MCF 10A (cell line): ENCODE measurements at places on chromosomes 3 and 15. TPM values are rescaled to one million over a fixed set of nuclear protein-coding genes. Genes with fewer than 3 reads are reported as not detected.

- H3K27me3 ChIP-seq, result no peaks in the 10 kb centered on the region
- no peak overlapping the region for H3K27ac ChIP-seq
- no peak overlapping the region for H3K4me3 ChIP-seq
- DNase-seq, result no peak
- peaks cover 13% of the 10 kb centered on the region for H3K4me1 ChIP-seq
Observed at GRCh38 chr15:70343961-70344621, 246.4 kb upstream of the TLE3 start.

GRCh38 chr15:76330080-76330680, 6.4 kb upstream of the ISL2 start:
- H3K27me3 ChIP-seq, result no peaks in the 10 kb centered on the region
- no peak overlapping the region for H3K27ac ChIP-seq
- H3K36me3 ChIP-seq, result no peaks in the 10 kb centered on the region

- peaks cover 5% of the 10 kb centered on the region for H3K4me1 ChIP-seq
Observed at GRCh38 chr3:185645596-185646381, 59.7 kb downstream of the SENP2 start.

GRCh38 chr3:137998121-137999042, 11.6 kb upstream of the CLDN18 start:
- no peak overlapping the region for H3K4me3 ChIP-seq
- H3K27me3 ChIP-seq, result no peaks in the 10 kb centered on the region
- H3K4me1 ChIP-seq, result no peaks in the 10 kb centered on the region
- H3K27ac ChIP-seq, result no peak overlapping the region
- H3K36me3 ChIP-seq, result peaks cover 5% of the 10 kb centered on the region

DNA sequence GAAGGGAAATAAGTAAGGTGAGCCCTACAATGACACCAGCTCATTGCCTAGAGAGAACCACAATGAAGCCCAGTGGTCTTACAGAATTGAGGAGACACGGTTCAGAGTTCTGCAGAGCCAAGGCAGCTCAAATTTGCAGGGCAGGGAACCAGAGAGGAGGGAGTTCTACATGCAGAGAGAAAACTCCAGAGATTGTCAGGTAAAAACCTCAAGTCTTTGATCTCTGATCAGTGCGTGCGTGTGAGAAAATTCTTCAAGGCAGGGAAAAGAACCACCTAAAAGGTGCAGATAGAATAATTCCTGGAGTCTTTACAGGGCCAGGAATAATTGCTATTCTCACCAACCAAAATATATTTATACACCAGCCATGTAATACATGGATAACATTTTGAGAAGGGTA, 88.0 kb upstream of the SNRK start:
- no peak overlapping the region for H3K27ac ChIP-seq
- no peak for DNase-seq
- no peaks in the 10 kb centered on the region for H3K36me3 ChIP-seq
- H3K27me3 ChIP-seq, result no peaks in the 10 kb centered on the region
- no peaks in the 10 kb centered on the region for H3K4me1 ChIP-seq

GRCh38 chr15:54605043-54605442, 591.7 kb downstream of the RSL24D1 start:
- H3K27me3 ChIP-seq, result peaks cover 40% of the 10 kb centered on the region
- no peaks in the 10 kb centered on the region for H3K4me1 ChIP-seq
- no peak for DNase-seq

DNA sequence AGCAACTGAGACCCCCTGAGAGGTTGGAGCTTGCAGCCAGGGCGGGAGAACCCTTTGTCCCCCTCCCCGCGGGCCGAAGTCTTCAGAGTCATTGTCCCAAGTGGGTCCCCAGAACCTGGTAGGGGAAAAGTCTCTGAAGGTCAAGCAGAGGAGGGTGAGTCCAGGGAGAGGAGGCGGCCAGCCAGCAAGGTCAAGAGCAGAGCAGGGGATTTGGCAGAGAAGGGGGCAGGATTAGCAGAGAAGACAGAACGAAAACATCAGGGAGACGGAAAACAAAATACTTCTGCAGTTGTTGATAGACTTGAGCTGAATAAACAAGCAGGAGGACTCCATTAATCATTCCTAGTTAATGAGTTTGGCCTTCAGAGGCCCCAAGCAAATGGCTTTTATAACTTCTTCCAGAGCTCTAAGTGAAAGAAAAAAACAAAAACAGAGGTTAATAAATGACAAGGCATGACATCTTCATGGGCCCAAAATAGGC, 66.7 kb downstream of the GRIP2 start:
- no peak overlapping the region for H3K4me3 ChIP-seq
- H3K27ac ChIP-seq, result no peak overlapping the region
- H3K4me1 ChIP-seq, result peaks cover 14% of the 10 kb centered on the region
- no peaks in the 10 kb centered on the region for H3K27me3 ChIP-seq

- no peak for DNase-seq
- H3K27me3 ChIP-seq, result no peaks in the 10 kb centered on the region
- peaks cover 26% of the 10 kb centered on the region for H3K4me1 ChIP-seq
- H3K4me3 ChIP-seq, result no peak overlapping the region
- no peak overlapping the region for H3K27ac ChIP-seq
- peaks cover 88% of the 10 kb centered on the region for H3K36me3 ChIP-seq
Observed at GRCh38 chr3:111911446-111911845, 52.4 kb downstream of the PHLDB2 start.

GRCh38 chr3:132396255-132396654, 21.0 kb upstream of the DNAJC13 start:
- DNase-seq, result no peak
- H3K27me3 ChIP-seq, result no peaks in the 10 kb centered on the region
- H3K4me1 ChIP-seq, result no peaks in the 10 kb centered on the region
- no peak overlapping the region for H3K4me3 ChIP-seq

DNA sequence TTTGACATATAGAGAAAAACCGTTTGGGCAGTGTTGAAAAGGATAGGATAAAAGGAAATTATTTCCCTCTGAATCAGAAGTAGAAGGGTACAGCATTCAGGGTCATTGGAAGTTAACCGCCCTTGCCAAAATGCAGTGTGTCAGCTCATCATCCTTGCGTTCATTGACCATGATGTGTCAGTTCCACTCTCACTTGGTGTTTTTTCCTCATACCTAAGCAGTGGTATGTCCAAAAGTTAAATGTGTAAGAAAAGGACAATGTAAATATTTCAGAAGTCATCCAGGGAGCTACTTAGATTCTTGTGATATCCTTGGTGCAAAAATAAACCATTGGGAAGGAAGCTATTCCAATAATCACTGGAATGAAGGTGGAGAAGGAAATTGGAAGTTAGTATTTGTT, 50.7 kb downstream of the MAP6D1 start:
- DNase-seq, result no peak
- no peaks in the 10 kb centered on the region for H3K4me1 ChIP-seq
- no peaks in the 10 kb centered on the region for H3K27me3 ChIP-seq
- H3K36me3 ChIP-seq, result peaks cover 78% of the 10 kb centered on the region

DNA sequence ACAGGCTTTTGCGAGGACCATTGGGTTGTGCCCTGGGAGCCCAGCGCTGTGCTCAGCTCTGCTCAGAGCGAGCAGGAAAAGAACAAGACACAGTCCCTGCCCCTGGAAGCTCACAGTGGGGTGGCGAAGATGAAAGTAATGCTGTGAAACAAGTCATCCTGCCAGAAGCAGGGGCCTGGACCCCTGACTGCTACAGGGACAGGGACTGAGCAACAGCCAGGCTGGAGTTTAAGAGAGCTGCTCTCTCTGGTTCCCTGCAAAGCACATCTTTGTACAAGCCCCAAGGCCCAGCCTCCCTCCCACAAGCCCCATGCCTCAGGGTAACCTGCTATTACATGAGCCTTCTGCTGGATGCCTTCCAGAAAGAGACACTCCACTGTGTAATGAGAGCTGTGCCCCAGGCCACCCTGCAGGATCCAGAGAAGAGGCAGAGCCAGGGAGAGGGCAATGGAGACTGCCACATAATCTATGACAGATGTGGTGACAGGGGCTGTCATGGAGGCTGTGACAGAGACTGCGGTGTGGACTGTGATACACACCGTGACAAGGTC, 7.1 kb upstream of the HCN4 start:
- no peaks in the 10 kb centered on the region for H3K4me1 ChIP-seq
- H3K4me3 ChIP-seq, result no peak overlapping the region
- H3K27ac ChIP-seq, result no peak overlapping the region
- peaks cover 65% of the 10 kb centered on the region for H3K27me3 ChIP-seq

DNA sequence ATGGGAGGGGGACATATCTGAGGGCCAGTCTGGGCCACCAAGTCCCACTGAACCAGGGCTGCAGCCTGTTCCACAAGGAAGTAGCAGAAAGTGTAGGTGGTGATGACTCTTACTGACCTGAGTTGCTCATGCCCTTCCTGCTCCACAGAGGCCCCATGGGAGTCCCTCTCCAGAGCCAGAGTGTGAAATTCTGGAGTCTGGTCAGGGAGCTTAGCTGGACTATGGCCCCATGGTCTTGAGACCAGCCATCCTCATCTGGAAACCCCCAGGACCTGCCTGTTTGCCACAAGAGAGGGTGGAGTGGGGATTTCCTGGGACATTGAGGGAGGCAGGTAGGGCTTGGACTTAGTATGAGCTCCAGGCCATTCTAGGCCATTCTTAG, 3.0 kb downstream of the SPINT1 start:
- no peaks in the 10 kb centered on the region for H3K27me3 ChIP-seq
- H3K36me3 ChIP-seq, result peaks cover 38% of the 10 kb centered on the region
- H3K4me3 ChIP-seq, result peak overlapping the region; percentile 96
- H3K4me1 ChIP-seq, result peaks cover 29% of the 10 kb centered on the region

DNA sequence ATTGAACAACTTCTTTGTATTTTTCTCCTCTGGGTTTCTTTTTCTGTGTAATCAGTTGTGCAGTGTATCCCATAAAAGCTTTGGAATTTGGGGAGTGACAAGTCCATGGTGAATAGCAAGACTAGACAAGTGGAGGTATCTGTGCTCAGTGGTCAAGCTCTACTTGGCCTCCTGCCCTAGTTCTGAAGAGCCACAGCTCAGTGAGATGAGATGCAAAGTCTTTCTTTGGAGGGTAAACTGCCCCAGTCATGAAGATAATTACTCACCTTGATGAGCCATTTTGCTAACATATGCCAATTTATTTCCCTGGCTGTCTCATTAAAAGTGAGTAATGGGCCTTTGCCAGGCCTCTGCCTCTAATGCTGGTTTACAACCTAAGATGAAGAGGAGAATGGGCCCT, 271.2 kb upstream of the TRIM42 start:
- DNase-seq, result no peak
- H3K27ac ChIP-seq, result peak overlapping the region; percentile 41
- H3K4me3 ChIP-seq, result no peak overlapping the region
- H3K4me1 ChIP-seq, result peaks cover 5% of the 10 kb centered on the region

DNA sequence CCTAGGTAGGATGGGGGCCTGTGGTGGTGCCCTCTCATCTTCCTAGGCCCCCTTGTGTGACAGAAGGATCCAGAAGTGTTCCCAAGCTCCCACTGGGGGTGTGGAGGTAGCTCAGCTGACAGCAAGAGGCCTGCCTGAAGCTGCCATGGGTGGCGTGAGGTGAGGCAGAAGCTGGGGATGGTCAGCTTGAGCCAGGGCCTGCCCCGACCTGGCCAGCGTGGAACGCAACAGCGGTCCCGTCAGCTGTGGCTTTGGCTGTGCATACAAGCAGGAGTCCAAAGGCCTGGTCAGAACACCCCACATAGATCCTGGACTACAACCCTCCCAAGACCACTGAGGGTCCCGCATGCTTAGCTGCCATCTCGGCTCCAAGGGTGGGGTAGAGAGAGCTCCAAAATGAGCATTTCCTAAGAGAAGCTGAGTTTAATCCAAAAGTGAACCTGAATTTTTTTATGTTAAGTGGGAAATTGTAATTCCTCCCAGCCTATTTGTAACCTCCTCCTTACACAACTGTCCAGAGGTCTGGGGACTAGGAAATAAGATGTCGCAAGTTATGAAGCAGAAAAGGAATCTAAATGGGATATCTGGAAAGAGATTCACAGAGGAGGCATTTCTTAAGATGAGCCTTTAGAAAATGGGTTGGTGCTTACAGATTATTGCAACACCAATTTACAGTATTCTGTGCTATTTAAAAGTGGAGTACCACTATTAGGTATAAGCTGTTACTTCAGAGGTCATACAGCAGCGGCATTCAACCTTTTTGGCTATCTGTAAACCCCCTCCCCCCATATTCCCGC, 9.9 kb upstream of the PLA2G4D start:
- H3K4me1 ChIP-seq, result peaks cover 6% of the 10 kb centered on the region
- peak; percentile 49 for DNase-seq
- H3K36me3 ChIP-seq, result no peaks in the 10 kb centered on the region
- peaks cover 11% of the 10 kb centered on the region for H3K27me3 ChIP-seq
- H3K4me3 ChIP-seq, result no peak overlapping the region

DNA sequence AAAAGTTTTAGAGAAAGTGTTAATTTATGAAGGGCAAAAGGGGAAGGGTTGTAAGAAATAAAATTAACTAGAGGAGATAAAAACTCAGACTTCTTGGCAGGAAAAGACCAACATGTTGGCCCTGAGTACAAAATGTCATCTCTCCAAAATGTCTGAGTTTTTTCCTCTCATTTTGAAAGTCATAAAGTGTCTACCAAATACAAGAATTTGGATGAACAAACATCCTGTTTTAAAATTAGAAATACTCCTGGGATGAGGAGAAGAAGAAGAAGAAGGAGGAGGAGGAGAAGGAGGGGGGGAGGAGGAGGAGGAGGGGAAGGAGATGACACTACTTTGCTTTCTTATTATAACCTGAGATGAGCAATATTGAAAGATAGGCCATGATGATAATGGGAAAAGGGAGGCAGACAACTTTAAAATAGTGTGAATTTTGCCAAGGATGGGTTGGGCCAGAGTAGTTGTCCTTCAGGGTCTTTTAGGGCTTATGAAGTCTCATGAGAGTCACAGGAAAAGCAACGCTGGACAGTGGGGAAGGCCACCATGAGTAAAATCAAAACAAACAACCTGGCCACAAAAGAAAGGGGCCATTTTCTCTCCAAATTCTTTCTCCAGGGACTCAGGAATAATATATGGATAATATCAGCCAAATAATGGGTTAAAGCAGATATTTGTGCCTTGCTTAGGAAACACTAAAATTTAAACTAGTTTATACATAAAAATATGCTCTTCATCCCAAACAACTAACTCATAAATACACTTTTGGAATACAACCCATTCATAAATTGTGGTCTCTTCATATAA, 632.9 kb downstream of the EPHA3 start:
- no peaks in the 10 kb centered on the region for H3K36me3 ChIP-seq
- no peak for DNase-seq
- H3K4me3 ChIP-seq, result no peak overlapping the region
- peaks cover 13% of the 10 kb centered on the region for H3K27me3 ChIP-seq

GRCh38 chr15:75327005-75327404, 8.9 kb upstream of the COMMD4 start:
- no peak for DNase-seq
- peaks cover 6% of the 10 kb centered on the region for H3K36me3 ChIP-seq
- H3K4me1 ChIP-seq, result peaks cover 2% of the 10 kb centered on the region
- no peak overlapping the region for H3K27ac ChIP-seq
- peaks cover 4% of the 10 kb centered on the region for H3K27me3 ChIP-seq

- no peaks in the 10 kb centered on the region for H3K27me3 ChIP-seq
- no peak overlapping the region for H3K4me3 ChIP-seq
- no peak for DNase-seq
- H3K36me3 ChIP-seq, result no peaks in the 10 kb centered on the region
Observed at GRCh38 chr3:134300520-134300919, 49.9 kb upstream of the RYK start.

The ZNF385D gene
- 1.5 and 1.8 TPM in 2 replicates for total RNA-seq

The WDR48 gene
- 24.8 and 26.0 TPM in 2 replicates for total RNA-seq

The REC114 gene
- total RNA-seq, result not detected in 2 replicates

The CCDC9B gene
- total RNA-seq, result 36.0 and 45.3 TPM in 2 replicates

The GPR160 gene
- total RNA-seq, result 1.8 and 2.6 TPM in 2 replicates

The MCCC1 gene
- 38.8 and 40.5 TPM in 2 replicates for total RNA-seq
